Lower lobe of right lung (tissue), 2 donors: ENCODE measurements at places on chromosomes 12 and 14. TPM values are rescaled to one million over a fixed set of nuclear protein-coding genes. Genes with fewer than 3 reads are reported as not detected.

KRT77 gene
- total RNA-seq, result not detected

KIF26A gene
- total RNA-seq, result 4.4 TPM

HSP90AA1 gene
- total RNA-seq, result 540 TPM

GRCh38 chr12:3366451-3367110, 124.4 kb upstream of the PRMT8 start:
- DNase-seq, result no peak
- peaks cover 4% of the 10 kb centered on the region for H3K4me1 ChIP-seq
- no peak overlapping the region for H3K27ac ChIP-seq
- peaks cover 52% of the 10 kb centered on the region for H3K27me3 ChIP-seq
- peak overlapping the region; percentile 36 for H3K4me3 ChIP-seq

DNA sequence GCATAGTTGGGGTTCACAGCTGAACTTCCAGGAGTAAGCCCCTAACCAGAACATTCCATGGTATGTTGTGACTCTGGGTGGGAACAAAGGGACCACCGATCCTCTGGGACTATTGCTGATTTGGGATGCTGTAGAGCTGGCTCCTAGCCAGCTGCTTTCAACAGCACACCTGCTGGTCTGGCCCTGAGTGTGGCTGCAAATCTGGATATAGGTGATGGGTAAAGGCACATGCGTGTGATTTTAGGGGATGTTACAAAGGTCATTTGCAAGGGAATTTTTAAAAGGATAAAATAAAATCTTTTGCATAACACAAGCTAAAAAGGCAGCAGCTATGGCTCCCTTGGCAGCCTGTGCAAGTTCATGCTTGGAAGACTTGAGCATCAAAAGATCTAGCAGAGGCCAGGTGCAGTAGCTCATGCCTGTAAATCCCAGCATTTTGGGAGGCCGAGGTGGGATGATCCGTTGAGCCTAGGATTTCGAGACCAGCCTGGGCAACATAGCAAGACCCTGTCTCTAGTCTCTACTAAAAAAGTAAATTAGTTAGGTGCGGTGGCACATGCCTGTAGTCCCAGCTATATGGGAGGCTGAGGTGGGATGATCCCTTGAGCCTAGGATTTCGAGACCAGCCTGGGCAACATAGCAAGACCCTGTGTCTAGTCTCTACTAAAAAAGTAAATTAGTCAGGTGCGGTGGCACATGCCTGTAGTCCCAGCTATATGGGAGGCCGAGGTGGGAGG, 1.6 kb downstream of the ALDH2 start:
- peaks cover 69% of the 10 kb centered on the region for H3K4me1 ChIP-seq
- H3K4me3 ChIP-seq, result peak overlapping the region; percentile 91
- H3K27ac ChIP-seq, result peak overlapping the region; percentile 96
- H3K27me3 ChIP-seq, result no peaks in the 10 kb centered on the region
- peaks cover 7% of the 10 kb centered on the region for H3K36me3 ChIP-seq
- no peak for DNase-seq
